Left ventricle myocardium superior (tissue), 1 donor: ENCODE measurements at places on chromosomes 12 and 14.

DNA sequence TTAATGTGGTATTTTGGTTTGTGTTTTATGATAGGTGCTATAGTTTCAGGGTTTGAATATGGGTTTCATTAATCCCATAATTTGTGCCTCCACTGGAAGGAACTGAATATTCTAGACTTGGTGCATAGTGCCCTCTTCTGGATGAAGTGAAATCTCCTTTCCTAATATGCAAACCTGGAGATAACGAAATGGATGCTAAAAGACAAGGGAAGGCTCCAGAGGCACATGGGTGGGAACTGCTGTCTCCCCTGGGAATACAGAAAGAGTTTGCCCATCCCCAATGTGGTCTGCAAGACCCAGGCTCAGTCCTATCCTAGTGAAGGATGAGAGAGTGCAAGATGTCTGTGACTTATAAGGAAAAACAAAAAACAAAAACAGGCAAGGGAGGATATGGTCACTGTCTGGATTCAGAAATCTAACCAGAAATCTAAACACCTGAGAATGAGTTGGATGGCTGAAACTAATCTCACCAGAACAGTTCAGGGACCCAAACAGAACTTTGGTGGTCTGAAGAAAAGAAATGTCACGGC is 142.3 kb upstream of the TMPO start:
- no peak for DNase-seq

- no peak for DNase-seq
Observed at GRCh38 chr12:41122894-41123293, 65.2 kb upstream of the PDZRN4 start.

DNA sequence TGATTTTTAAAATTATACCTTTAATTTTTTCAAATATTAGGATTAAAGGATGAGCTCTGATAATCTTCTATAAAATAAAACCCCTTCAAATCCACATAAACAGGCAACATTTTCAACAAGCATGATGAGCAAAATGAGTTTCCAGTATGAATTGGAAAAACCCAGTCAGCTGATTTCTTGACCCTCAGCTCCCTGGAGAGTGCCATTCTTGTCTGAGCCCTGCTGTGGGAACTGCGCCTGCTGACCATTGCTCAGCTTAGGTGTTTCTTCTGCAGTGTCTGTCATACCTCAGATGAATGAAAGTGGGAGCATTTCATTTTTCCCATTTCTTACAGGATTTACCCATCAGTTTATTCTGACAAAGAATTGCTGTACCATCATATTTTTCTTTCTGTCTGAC is 27.6 kb downstream of the MAPKAPK5 start:
- DNase-seq, result no peak

- DNase-seq, result no peak
Observed at GRCh38 chr14:68342216-68342763, 450.6 kb downstream of the ZFP36L1 start.

DNA sequence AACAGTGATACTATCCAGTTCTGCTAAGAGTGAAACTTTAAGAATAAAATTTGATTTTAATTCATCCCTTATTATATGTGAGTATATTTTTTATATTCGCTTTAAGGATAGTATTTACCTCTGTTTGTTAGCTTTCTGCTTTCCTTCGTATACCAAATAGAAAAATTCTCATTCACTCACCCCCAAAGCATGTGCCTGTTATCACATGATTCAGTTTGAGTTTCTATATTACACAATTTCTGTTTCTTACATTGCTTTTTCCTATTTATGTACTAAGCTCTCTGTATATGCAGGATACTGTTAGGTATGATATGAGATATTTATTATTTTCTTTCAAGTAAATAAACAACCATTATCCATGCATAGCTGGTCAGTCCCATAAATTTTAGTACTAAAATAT is 275.2 kb downstream of the FBXL14 start:
- DNase-seq, result no peak

GRCh38 chr14:85688006-85688405 is 158.1 kb downstream of the FLRT2 start:
- DNase-seq, result no peak

DNA sequence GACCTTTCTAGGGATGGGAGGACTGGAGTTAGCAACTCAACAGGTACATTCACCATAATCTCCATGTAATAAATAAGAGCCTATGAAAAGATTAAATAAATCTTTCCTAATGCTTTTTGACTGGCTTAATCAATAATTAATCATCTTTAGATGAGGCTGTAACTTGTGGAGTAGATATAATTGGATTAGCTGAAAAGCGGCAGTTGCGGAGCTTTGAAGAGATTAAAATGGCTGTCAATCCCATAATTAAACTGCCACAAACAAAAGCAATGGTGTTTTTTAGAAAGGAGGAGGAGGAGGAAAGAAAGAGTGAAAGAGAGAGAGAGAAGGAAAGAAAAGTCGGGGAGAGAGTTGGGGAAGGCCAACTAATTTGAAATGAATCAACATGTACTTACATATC is 70.7 kb upstream of the TMEM263 start:
- no peak for DNase-seq

DNA sequence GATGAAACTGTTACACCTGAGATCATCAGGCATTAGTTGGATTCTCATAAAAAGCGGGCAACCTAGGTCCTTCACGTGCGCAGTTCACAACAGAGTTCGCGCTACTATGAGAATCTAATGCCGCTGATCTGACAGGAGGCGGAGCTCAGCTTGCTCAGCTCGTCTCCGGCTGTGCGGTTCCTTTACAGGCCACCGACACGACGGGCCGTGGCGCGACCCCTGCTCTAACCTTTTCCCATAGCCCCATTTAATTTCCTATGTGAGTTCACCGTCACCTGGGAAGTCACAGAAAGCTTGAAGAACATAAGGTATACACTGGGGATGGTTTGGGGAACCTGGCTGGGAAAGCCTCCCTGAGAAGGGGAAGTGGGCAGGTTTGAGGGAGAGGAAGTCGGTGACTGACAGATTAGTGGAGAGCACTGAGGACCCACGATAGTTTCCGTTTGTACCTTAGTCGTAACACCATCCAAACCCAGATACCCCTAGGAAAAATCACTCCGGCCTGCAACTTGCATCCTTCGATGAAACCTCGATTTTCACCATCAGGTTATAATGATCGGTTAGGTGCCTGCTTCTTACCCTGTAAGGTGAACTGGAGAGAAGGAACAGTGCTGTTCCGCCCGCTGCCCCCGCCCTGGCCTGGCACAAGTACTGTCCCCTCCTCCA is 2.8 kb upstream of the AAAS start:
- peak; percentile 41 for DNase-seq

DNA sequence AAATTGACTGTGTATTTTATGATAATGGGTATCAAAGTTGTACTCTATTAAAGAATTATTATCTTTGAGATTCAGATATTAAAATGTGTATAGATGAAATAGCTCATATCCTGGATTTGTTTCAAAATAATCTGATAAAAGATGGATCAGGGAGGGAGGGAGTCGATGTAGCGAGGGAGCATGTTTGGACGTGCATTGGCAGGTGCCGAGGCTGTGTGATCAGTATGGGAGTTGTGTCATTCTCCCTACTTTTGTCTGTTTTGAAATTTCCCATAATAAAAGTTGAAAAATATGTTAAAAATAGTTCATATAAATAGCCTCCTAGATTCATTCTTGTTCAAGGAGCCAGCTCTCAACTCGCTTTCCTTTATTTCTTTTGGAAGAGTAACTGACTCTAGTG is 171.6 kb upstream of the HIF1A start:
- DNase-seq, result no peak

- DNase-seq, result no peak
Observed at GRCh38 chr12:87384226-87384625, 645.0 kb downstream of the C12orf50 start.

- DNase-seq, result no peak
Observed at GRCh38 chr12:54159140-54159539, 29.6 kb downstream of the SMUG1 start.

DNA sequence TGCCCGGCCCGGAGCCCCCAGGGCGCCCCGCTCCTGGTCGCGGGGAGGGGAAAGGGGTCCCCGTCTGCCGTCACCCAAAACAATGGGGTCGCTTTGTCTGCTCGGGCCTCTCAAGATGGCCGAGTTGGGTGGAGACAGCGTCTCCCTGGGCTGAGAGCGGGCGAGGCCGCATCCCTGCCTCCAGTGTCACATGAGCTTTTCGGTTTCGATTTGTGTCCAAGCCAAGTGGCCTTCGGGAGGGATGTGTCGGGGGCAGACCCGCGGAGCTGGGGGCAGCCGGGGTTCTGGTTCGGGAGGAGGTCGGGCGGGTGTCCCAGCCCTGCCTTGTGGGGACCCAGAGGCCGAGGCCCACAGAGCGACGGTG is 790 bp downstream of the DYNC1H1 start:
- DNase-seq, result peak; percentile 82

GRCh38 chr14:57692671-57693070 is 173.2 kb downstream of the SLC35F4 start:
- no peak for DNase-seq

- no peak for DNase-seq
Observed at GRCh38 chr12:88814779-88815178, 234.5 kb upstream of the KITLG start.

GRCh38 chr14:43687921-43688320 is 819.2 kb downstream of the FSCB start:
- DNase-seq, result no peak

GRCh38 chr12:57157588-57158173 is 10.3 kb upstream of the LRP1-AS start:
- no peak for DNase-seq

GRCh38 chr12:77382096-77382742 is 316.9 kb upstream of the E2F7 start:
- DNase-seq, result no peak

DNA sequence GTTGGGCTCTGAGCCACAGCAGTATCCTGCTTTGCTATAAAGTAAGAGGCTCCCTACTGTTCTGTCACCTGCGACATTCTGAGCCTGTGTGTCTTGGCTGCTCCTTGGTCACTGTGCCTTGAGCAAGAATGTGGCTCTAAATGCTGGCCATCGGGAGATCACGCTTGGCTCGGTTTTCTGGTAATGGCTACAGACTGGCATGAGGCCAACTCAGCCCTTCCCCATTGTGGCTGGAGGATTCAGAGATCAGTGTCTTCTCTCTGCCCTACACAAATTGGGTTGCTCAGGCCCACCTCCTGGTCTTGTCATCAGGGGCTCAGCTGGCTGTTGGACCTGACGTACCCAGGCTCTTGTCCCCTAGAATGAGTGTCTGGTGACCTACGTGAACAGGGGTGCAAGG is 94.5 kb downstream of the PLXNC1 start:
- no peak for DNase-seq

DNA sequence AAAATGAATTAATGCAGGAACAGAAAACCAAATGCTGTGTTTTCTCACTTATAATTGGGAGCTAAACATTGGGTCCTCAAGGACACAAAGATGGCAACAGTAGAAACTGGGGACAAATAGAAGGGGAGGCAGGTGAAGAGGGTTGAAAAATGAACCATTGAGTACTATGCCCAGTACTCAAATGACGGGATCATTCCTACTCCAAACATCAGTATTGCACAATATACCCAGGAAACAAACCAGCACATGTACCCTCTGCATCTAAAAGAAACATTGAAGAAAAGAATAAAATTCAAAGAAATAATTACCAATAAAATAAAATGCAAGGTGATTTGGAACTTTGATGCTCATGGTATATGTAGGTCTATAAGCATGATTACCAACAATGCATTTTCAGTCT is 110.8 kb downstream of the LMO3 start:
- DNase-seq, result no peak

- DNase-seq, result peak; percentile 77
Observed at GRCh38 chr14:75454963-75455546, 27.2 kb downstream of the JDP2 start.
